ENCODE measurements at places on chromosomes 16 and 17.

GRCh38 chr17:44171931-44172455, 1.5 kb downstream of the ASB16 start:
- DNase-seq, result no peak

- no peak for DNase-seq
Measured at GRCh38 chr16:19645557-19645981, 72.5 kb downstream of the KNOP1 start.

GRCh38 chr17:48236681-48237134, 129.1 kb downstream of the SNX11 start:
- DNase-seq, result no peak

DNA sequence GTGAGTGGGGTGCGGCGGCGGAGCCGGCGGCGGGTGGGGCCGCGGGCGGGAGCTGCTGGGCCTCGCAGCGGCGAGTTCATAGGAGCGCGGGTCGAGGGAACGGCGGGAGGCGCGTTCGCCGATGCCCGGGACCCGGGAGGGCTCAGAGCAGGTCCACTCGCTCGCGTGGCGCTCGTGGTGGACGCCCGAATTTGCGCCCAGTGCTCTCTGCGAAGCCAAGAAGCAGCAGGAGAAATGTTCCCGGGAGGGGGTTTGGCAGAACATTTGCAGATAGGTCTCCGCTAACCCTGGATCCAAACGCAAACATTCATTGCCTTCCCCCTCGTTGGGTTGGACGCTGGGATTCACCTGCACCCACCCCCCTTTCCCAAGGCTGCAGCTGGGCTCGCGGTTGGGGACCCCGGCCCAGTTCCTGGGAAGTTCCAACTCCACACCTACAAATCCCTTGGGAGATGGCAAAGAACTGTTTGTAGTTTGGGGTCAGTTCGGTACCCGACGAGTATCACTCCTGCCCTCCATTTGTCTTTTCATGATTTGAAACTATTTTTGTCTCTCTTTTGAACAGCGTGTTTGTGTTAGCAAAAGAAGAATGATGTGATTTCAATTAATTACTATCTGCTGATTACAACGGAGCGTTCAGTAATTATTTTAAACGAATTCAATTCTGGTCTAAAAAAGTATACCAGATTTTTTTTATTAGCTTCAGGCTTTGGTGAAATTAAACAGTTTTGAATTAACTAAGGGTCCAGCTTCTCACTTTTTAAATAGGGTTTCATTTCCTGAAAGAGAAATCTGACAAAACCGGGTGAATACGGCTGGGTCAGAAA, 2.3 kb downstream of the NTN1 start:
- DNase-seq, result no peak

DNA sequence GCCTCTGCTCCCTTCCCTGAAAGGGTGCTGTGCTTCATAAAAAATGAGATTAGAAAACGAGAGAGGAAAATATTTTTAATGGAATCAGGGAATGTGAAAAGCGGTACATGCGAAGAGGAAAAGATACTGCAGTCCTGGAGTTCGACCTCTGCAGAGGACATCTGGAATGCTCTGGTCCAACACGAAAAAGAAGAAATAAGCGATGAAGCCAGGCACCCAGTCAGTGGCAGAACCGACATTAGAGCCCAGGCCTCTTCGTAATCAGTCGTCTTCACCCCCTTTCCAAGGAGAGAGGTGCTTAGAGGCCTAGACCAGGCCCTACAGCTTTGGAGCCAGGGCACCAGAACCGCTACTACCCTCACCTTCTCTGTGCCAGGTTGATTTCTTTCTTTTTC, 459 bp upstream of the MARCHF10 start:
- no peak for DNase-seq

- no peak for DNase-seq
Measured at GRCh38 chr16:4372578-4373355, 1.1 kb downstream of the VASN start.

DNA sequence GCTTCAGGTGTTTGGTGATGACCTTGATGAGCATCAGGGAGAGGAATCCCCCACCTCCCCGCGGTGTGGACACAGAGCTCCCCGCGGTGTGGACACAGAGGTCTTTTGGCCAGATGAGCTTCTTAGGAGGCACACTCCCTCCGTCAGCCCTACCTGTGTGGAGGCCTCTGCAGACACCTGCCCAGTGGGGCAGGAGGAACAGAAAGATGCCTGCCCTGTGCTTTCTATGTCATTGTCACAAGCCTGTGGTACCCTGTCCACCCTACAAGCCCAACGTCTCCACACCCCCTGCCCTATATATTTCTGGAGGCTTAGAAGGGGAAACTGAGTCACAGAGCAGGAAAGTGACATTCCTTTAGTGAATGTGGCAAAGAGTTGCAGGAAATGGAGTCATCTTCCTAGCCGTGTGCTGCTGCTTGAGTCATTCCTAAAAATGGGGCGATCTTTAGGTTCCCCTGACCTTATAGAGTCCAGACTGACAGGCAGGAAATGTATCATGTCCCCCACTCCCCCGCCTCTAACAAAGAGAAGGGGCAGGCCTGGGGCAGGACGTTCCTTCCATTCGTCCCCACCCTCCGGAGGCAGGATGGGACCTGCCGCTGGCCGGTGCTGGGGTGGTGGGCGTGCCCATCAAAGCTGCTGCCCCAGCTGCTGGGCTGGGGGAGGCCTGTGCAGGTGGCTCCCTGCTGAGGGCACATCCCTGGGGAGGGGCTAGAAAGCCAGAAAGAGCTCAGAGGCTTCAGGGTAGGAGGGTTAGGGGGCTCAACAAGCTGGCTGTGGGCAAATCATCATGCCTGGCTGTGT, 1.0 kb upstream of the C16orf74 start:
- no peak for DNase-seq

- DNase-seq, result no peak
Measured at GRCh38 chr16:81366316-81366932, 51.7 kb downstream of the GAN start.

Measured in omental fat pad (tissue), 4 donors.